ENCODE measurements at places on chromosomes 11 and 22. TPM values are rescaled to one million over a fixed set of nuclear protein-coding genes. Genes with fewer than 3 reads are reported as not detected.

The GRK3 gene
- polyA plus RNA-seq = 14.2 TPM

The KCNJ5 gene
- 2.6 TPM for polyA plus RNA-seq

GRCh38 chr11:4607096-4607495 lies 935 bp downstream of the TRIM68 start:
- peaks cover 10% of the 10 kb centered on the region for H3K4me1 ChIP-seq
- no peak for DNase-seq
- peaks cover 19% of the 10 kb centered on the region for H3K36me3 ChIP-seq
- H3K4me3 ChIP-seq = peak overlapping the region; percentile 79
- no peak overlapping the region for H3K27ac ChIP-seq

- H3K4me1 ChIP-seq = no peaks in the 10 kb centered on the region
- no peak overlapping the region for H3K27ac ChIP-seq
- no peak for DNase-seq
- H3K4me3 ChIP-seq = no peak overlapping the region
- H3K27me3 ChIP-seq = no peaks in the 10 kb centered on the region
These were observed 192.8 kb upstream of the MTNR1B start for GRCh38 chr11:92776676-92777075.

- peaks cover under 1% of the 10 kb centered on the region for H3K27me3 ChIP-seq
- no peak overlapping the region for H3K27ac ChIP-seq
- no peak for DNase-seq
- H3K4me1 ChIP-seq = no peaks in the 10 kb centered on the region
- H3K36me3 ChIP-seq = no peaks in the 10 kb centered on the region
- H3K4me3 ChIP-seq = no peak overlapping the region
These were observed 83.0 kb downstream of the ISX start for GRCh38 chr22:35148866-35149548.

- H3K27me3 ChIP-seq = no peaks in the 10 kb centered on the region
- DNase-seq = peak; percentile 74
- H3K4me1 ChIP-seq = peaks cover 5% of the 10 kb centered on the region
- peaks cover 39% of the 10 kb centered on the region for H3K36me3 ChIP-seq
- peak overlapping the region; percentile 58 for H3K27ac ChIP-seq
- H3K4me3 ChIP-seq = no peak overlapping the region
These were observed 26.8 kb downstream of the CLDN25 start for GRCh38 chr11:113806406-113806805.

GRCh38 chr11:75214843-75215242 lies 25.7 kb upstream of the TPBGL start:
- no peaks in the 10 kb centered on the region for H3K36me3 ChIP-seq
- H3K27ac ChIP-seq = no peak overlapping the region
- no peak overlapping the region for H3K4me3 ChIP-seq
- peaks cover 2% of the 10 kb centered on the region for H3K27me3 ChIP-seq
